ENCODE measurements at places on chromosomes 2 and 18.

GRCh38 chr2:145221032-145221431 lies 701.1 kb upstream of the ZEB2 start:
- DNase-seq = no peak

DNA sequence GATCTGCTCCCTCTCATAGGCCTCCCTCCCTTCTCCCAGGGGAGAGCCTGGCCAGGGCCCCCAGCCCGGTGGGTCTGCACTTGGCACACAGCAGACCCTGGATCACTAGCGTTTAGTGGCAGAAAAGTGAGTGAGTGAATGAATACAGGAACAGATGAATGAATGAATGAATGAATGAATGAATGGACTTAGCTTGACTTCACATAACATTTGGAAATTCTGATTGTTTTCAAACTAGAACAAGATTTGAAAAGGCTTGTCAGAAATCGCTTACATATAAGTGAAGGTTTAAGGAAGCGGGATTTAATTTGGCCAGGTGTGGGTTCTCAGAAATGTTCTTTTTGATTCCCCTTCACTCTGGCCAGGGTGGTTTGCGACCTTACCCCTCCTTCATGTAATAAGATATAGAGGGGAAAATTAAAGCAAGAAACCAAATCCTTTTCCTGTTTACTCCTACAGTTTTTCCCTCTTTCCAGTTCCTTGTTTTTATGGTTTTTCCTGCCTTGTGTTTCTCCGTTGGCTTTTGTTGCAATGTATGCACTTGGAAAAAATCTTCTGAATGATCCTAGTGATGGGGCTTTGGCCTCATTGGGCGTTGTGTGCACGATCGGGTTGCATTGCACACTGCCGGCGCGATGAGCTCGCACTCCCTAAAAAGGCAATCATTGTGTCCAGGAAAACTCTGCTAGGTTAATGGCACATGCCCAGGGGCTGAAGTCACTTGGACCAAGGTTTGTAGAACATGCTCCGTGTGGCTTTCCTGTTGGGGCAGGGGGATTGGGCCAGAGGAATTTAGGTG lies 16.4 kb downstream of the LRRFIP1 start:
- no peak for DNase-seq

DNA sequence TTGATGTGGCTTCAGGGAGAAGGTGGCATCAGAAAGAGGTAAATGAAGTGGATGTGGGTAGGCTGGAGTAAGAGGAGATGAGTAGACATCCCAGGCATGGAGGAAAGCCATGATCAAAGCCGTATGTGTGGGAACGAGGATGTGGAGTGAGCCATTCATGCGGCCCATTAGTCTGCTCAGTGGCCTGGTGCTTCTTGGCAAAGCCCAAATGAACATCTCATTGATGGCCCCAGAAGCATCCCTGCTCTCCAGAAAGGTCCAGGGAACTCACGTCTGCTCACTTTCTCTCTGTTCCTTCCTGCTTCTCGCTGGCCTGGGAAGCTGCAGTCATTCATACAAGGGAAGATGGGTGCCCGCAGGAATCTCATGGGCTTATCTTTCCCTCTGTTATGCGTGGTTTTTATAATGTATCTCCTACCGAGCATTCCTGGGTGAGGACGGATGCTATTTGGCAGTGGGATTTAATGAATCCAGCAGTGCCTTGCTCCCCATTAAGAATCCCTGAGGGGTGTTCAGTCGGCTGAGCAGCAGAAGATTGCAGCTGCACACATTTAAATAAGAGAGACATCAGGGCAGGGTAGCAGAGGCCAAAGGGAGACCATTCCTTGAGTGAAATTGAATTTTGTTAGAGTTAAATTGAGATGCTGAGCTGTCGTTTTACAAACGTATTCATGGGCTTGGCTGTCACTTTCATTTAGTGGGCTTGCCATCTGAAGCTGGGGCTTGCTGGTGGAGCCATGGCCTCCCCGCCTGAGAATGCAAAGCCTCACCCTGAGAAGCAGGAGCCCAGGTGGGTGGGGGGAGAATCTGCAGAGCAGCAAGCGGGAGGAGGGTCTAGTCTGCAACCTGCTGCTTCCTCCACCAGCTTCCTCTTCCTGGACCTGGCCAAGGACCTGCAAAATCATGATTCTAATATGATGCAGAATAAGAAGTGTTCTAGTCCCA lies 64.5 kb downstream of the LYPD1 start:
- DNase-seq = no peak

- no peak for DNase-seq
Observed at GRCh38 chr2:172082105-172082943, 3.0 kb upstream of the DLX1 start.

GRCh38 chr2:105416156-105416555 lies 17.3 kb upstream of the FHL2 start:
- DNase-seq = no peak

- no peak for DNase-seq
Observed at GRCh38 chr2:237020090-237020489, 65.6 kb upstream of the COPS8 start.

- peak; percentile 22 for DNase-seq
Observed at GRCh38 chr2:231545105-231545902, 15.1 kb upstream of the NMUR1 start.

DNA sequence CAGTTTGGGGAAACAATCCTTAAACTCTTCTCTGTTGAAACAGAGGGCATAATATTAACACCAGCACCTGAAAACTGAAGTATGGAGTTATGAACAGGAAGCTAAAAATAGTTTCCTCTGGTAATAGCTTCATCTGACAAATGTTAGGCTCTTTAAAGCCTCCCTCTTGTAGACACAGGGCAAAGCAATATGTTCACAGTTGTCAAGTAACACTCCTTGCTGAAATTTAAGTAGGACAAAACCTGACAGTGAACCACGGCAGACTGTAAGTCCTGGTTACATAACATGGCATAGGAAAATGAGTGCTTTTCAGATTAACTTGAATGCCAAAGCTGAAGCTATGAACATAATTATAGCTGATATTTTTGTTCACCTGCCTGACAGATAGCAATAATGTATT lies 172.9 kb downstream of the CMPK2 start:
- no peak for DNase-seq

DNA sequence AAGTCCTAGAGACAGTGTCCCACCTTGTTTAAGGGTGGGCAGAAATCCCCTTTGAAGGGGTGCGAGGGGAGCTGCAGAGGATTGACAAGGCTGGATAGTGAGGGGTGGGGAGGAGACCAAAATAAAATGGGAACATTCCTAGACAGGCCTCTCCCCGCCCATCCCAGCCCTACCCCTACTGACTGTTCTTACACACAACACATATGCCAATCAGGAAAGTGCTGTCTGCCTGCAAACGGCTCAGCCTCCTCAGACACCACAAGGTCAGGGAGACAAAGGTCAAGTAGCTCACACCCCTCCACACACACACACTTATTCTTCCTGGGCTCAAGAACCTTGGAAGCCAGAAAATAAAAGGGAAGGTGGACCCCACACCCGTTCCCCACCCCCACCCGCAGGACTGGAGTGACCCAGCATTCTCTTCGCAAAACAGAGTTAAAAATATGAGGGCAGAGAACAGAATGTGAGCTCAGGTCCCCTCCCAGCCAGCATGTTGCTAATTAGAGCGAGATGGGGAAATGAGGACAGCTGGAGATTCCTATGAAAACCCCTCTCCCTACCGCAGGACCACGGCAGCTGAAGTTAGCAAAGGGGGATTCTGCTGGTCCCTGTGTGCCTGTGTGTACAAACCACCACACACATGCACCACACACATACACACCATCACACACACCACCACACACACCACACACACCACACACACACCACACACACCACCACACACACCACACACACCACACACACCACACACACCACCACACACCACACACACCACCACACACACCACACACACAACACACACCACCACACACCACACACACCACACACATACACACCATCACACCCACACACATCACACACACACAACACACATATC lies 197.8 kb downstream of the TNS1 start:
- DNase-seq = no peak

DNA sequence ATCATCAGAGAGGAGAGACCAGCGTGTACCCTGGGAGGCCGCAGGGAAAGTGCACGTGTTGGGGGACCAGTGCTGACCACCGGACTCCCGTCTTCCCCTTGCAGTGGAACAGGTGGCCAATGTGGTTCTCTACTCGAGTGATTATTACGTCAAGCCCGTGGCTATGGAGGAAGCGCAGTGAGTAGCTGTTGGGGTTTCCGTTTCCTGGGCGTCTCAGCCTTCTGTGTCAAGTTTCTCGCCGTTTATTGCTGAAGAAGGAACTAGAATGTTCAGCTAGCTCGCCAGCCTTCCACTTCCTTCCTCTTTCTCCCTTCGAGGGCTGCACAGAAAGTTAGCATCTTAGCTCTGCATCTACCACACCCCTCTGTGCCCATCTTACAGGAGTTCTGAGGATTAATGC lies 22.8 kb upstream of the DGKD start:
- DNase-seq = peak; percentile 69

- DNase-seq = no peak
Observed at GRCh38 chr2:6309415-6310255, 556.1 kb downstream of the CMPK2 start.

DNA sequence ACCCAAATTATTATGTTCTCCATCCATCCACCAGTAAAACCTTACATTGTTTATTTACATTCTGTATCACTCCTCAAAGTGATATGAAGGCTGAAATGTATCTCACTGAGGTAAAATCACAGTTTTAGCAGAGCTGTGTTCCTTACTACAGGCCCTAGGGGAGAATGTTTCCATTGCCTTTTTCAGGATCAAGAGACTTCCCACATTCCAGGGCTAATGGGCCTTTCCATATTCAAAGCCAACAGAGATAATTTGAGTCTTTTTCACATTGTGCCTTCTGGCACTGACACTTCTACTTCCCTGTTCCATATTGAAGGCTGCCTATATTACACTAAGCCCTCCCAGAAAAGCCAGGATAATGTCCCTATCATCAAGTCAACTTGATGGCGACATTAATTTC lies 20.0 kb downstream of the NETO1 start:
- no peak for DNase-seq

DNA sequence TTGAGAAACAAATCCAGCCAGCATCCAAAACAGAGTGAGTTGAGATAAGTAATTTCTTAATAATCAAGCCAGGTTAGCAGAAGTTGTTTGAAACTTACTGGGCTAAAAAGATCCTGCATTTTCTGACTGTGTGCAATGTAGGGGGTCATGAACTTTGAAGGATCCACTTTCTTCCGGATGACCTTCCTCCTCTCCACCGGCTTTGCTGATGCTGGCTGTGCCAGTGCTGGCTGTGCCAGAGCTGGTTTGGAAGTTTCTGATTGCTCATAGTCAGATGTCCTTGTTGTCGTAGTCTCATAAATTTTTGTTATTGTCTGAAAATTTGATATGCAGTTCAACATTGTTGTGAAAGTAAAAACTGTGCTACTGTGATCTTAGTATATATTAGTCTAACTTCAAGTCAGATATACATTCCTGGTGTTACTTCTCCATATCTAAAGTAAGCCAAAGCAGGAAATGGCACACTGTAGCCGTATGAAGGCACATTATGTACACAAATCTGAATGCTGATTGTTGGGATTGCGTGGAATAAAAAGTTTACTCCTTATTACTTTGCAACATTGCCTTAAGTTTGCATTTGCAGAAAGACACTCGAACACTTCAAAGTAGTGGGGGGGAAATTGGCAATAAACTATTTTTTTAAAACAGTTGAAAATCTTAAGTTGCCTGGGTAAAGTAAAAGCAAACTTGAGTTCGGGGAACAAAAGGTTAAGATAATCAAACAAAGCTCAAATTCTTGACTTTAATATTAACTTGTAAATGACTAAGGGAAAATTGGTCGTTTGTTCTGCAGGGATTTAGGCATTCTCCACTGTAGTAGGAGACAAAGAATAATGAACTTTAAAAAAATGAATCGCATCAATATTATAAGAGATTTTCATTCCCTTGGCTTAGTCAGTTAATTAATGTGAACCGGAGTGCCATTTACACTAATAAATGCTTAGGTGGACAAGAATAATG lies 6.4 kb downstream of the NEB start:
- DNase-seq = no peak

DNA sequence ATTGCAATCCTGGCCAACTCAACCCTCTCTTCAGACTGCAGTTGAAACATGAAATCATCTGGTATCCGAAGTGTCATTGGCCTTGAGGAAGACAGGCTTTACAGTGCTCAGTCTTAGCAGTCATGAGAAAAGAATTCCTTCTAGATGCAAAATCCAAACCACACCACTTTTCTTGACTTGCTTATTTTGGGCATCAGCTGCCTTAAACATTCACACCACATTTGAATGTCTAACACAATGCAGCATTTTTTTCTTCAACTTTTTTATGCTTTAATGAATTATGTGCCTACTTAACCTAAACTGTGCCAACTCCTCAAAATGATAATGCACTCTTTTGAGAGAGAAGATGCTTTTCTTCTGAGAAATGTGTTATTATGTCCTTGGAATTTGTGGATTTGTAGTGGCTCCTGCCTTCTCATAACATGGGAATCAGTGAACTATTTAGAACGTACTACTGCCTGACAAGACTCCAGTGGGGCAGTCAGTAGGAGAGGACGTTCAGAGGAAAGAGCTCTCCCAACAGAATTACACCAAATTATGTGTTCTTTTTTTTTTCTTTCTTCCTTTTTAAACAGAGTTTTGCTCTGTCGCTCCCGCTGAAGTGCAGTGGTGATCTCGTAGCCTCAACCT lies 3.2 kb upstream of the FAM98A start:
- DNase-seq = no peak

DNA sequence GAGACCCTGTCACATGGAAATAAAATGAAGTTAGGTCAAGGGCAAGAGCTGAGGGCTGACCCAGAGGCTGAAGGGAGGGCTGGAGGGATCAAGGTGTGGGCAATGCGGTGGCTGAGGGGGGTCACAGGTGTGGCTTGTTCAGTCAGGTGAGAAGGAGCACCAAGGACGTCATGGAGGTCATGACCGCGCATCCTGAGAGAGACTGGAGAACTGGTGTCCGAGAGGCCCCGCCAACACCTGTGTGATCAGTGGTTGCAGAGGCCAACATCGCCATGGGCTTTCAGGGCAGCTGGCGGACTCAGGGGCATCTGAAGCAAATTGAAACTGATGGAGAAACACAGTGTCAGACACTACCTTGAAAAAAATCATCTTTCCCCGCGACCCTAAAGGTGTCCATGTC lies 13.0 kb downstream of the TOGARAM2 start:
- DNase-seq = no peak

DNA sequence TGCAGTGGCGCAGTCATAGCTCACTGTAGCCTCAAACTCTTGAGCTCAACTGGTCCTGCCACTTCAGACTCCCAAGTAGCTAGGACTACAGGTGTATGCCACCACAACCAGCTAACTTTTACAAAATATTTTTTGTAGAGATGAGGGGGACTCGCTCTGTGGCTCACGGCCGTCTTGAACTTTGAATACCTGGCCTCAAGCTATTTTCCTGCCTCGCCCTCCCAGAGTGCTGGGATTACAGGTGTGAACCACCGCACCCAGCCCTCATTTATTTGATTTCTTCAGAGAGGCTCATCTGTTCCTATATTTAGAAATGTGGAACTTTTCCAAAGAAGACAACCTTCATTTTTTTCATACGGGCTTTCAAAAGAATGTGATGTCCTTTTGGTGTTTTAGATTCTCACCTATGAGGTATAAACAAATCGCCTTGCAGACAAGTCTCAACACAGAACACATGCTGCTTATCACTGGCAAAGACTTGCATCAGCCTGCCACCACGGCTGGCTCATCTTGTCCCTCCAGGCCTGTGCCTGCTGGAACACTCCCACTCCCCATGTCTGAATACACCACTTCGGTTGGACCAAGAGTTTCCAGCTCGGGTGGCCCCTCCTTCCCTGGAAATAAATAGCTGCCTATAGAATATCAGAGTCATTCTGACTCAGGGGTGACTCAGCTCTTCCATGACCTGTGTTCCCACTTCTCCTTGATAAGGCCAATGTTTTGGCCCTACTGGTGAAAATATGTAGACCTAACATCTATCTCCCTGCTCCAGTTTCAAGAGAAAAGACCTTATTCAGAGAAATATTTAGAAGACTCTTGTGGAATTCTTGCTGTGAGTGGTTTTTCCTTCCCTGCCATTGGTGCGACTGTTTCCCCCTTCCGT lies 202.6 kb downstream of the TGIF1 start:
- DNase-seq = no peak

Measured in CD4-positive, alpha-beta T cell (primary cell).